ENCODE measurements at places on chromosomes 11 and 22.
A peak's percentile ranks its signal among the peaks of the same experiment; 100 is the strongest.

GRCh38 chr11:86577644-86578636, 94.5 kb downstream of the ME3 start:
- no peak for DNase-seq

GRCh38 chr11:106627694-106628093, 390.6 kb downstream of the GUCY1A2 start:
- no peak for DNase-seq

DNA sequence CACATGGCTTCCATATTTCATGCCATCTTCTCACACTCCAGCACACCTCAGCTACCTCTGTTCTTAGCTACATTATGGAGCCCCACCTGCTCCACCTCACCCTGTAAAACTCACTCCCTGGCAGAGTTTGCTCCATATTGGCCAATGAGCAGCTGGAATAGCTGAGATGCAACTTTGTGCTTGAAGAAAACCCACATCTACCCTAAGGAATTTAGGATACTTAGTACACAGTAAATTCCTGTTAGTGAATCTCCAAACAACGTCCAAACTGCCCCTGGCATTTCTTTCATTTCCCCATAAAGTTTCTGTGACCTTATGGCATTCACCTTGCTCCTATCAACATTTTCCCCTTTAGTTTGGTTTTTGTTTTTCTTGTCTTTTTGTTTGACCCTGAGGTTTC, 2.2 kb upstream of the VWCE start:
- no peak for DNase-seq

DNA sequence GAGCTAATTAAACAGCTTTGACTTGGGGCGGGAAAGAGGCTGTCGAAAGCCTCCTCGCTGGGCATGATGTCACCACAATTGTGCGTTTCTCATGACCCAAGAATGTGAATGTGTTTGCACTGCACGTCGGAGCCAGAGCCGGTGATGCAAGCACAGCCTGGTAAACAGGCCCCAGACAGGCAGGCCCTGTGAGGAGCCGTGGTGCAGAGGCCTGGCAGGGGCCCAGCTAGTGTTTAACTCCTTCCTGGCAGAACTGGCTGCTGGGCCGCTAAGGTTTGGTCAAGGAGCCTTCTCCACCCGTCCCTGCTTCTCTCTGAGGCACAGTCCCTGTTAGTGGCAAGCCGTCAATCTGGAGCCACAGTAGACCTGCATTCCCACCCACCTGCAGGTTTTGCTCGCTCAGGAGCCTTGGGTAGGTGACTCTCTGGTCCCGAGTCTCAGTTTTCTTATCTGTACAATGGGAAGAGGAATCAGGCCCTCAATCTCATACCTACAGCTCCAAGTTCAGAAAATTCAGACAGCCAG, 25.4 kb upstream of the SMTN start:
- peak; percentile 76 for DNase-seq

GRCh38 chr11:57405271-57405860, 14.9 kb upstream of the PRG2 start:
- no peak for DNase-seq

- peak; percentile 93 for DNase-seq
Measured at GRCh38 chr22:50148991-50149721, 21.4 kb upstream of the PANX2 start.

DNA sequence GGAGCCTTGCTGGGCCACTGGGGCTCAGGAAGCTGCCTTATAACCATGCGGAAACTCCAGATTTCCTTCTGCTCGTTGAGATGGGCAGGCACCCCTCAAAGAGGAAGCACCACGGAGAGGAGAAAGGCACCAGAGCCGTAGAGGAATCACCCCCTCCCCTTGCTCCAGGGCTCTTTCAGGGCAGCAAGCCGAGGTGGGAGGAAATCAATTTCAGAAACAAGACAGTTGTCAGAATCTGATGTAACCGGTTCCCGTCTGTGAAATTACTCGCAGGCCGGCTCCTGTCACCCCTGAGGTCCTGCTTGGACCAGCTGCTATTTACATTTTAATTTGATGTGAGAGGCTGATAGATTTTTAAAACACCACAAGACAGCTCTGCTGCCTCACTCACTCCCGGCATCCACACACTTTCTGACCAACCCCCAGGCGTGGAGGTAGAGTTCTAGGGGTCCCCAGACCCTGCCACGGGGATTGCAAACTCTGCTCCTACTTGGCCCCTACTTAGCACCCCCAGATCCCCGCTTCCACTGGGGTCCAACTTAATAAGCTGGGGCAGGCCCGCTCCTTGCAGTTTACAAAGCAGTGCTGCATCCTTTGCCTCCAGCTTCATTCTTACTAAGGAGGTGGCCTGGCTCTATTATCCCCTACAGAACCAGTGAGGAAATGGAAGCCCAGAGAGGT, 162.5 kb downstream of the CEP164 start:
- no peak for DNase-seq

DNA sequence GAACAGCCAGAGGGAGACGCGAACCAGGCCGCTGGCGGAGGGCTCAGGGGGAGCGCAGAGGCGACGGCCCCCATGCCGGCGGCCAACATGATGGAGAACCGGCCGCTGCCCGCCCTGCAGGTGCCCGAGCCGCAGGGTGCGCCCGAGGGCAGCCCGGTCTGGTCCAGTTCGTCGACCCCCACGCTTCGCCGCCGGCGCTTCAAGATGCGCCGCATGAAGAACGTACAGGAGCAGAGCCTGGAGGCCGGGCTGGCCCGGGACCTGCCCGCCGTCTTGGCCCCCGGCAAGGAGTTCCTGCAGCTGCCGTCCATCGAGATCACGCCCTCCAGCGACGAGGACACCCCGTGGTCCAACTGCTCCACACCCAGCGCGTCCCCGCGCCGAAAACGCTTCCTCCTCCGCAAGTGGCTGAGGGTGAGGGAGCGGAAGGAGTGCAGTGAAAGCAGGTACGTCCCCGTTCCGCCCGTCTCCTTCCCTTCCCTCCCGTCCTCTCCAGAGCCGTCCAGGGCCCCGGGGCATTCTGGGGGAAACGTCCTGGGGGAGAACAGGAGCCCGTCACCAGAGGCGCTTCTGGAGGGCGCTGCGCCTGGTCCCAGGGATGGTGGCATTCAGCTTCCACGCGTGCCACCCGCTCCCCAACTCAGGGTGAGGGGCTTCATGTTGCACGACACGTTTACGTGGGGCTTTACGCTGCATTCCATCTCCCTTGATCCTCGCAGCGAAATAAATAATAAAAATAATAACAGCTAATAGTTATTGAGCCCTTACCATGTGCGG, 840 bp downstream of the GRAMD1B start:
- peak; percentile 46 for DNase-seq

DNA sequence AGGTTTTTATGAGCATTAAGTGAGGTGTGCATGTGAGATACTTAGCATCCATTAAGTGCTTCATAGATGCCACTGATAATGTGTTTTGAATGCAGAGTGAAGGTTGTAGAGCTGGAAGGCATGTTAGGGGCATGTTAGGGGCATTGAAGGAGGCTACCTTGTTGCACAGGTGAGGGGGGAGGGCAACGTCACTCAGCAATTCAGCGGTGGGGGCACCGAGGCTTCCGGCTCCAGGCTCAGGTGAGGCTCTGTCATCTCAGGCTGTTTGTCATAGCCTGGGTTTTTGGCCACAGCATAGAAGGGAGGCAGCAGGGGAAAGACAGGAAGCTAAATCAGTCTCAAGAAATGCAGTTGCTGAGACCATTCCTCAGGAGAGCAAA, 299.0 kb downstream of the NTM start:
- DNase-seq: no peak
